Kidney tubule cell (primary cell): ENCODE measurements at places on chromosomes 3 and 15.

GRCh38 chr15:53203454-53203853 lies 413.3 kb upstream of the ONECUT1 start:
- DNase-seq, result no peak

DNA sequence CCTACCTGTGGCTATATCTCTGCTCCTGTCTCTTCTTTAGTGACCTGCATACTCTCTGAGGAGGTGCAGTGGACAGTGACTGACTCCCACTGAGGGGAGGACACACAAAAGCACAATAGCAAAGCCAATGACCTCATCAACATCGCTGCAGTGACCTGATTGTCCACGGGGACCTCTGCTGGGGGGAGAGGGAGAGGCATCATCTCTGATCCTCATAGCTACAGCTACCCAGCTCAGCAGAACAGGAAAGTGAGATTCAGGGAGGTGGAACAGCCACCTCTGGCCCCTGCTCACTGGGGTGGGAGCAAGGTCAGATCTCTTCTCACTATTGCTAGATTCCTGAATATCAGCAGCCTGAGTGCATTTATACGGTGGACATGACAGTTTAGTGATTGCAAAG lies 179.2 kb downstream of the ATP10A start:
- no peak for DNase-seq

- DNase-seq, result peak; percentile 18
Observed at GRCh38 chr15:48423896-48424475, 92.8 kb downstream of the DUT start.

- DNase-seq, result peak; percentile 7
Observed at GRCh38 chr3:154130540-154130939, 9.3 kb downstream of the ARHGEF26 start.

DNA sequence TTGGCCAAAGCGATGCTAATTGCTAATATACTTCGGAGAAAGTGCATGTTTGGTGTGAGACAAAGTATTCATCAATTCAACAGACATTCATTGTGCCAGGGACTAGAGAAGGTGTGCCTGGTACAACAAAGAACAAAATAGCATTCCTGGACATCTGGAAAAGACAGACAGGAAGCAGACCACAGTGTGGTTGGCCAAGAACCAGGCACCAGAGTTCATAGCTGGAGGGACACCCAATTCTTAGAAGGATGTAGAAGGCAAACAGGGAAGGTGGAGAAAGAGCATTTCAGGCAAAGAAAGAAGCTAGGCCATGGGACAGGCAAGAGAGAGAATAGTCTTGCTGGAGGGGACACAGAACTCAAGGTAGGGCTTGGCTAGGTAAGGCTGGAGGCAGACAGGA lies 105.8 kb upstream of the ETV5 start:
- DNase-seq, result no peak

- DNase-seq, result no peak
Observed at GRCh38 chr3:59727902-59728586, 678.2 kb upstream of the CFAP20DC start.

GRCh38 chr3:126106336-126107202 lies 22.6 kb upstream of the SLC41A3 start:
- no peak for DNase-seq

DNA sequence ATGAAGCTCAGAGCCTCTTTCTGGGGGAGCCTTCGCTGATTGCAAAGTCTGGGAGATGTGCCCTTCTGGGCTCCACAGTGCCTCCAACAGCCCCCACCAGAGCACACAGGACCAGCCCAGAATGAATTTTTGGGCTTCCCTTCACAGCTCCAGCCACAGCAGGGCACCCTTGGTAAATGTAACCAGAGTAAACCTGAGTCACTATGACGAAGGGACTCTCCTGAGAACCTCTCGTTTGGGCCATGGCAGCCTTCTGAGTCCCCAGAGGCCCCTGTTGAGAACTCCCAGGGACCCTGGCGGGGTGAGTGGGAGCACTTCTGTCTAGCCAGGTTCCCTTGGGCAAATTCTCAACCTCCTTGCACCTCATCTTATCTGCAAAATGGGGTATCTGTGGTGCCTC lies 20.8 kb downstream of the FAM3D start:
- no peak for DNase-seq

DNA sequence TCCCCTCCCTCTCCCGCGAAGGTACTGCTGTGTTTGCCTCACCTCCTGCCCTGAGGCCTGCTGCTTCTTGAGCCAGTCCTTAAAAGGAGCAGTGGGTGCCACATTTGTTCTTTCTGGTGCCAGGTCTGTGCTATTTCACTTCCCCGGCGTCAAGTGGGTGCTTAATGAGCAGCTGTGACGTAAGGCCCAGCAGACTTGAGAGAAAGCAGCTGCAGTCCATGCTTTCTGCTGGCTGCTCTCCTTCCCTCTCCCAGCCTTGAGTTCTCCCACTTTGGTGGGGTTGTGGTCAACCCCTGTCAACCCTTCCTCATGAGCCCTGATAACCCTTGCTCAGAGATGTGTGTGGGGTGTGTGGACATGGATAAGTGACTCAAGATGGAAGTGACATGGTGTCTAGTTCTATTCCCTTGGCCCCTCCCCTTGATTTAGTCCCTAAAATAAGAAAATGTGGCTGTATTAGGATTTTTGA lies 6.9 kb downstream of the INAFM2 start:
- DNase-seq, result peak; percentile 46

DNA sequence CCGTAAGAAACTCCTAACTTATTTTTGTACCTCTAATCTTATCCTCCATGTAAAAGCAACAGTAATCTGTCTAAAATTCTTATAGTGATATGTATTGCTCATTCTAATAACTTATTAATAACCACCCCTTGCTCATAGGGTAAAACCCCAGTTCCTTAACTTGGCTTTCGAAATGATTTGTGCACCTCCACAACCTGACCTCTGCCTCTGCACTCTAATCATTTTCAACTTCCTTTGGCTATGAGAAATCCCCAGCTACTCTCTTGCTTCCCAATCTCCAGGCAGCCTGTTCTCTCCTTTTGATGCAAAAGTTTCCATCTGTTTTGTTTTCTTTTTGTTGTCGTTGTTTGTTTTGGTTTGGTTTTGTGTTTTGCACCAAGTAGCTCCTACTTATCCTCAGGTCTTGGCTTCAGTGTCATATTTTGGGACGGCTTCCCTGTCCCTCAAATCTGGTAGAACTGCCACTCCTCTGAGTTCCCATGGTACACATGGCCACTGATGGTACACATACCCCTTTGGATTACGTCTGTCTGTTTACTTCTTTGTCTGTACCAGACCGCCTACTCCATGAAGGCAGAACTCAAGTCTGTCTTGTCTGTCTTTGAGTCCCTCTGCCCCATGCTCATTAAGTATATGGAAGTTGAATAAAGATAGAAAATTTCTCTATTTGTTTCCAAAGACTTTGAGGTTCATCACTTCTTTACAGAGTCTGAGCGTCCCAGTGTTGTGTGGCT lies 105.6 kb upstream of the TGFBR2 start:
- DNase-seq, result no peak

DNA sequence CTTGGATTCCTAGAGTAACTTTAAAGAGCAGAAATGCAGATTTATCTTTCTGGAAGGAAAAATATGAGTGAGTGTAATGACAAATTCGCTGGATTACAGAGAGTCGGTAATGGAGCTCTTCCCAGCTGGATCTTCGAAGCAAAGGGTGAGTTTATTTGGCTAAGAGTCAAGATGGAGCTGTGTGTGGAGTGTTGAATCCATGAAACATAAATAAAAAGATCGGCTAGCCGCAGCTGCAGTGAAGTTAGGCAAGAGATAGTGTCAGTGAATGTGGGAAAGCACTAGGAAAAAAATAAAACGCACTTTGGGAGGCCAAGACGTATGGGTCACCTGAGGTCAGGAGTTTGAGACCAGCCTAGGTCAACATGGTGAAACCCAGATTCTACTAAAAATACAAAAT lies 10.3 kb downstream of the NAALADL2 start:
- DNase-seq, result no peak

- DNase-seq, result no peak
Observed at GRCh38 chr3:63847718-63848450, 15.7 kb downstream of the THOC7 start.

DNA sequence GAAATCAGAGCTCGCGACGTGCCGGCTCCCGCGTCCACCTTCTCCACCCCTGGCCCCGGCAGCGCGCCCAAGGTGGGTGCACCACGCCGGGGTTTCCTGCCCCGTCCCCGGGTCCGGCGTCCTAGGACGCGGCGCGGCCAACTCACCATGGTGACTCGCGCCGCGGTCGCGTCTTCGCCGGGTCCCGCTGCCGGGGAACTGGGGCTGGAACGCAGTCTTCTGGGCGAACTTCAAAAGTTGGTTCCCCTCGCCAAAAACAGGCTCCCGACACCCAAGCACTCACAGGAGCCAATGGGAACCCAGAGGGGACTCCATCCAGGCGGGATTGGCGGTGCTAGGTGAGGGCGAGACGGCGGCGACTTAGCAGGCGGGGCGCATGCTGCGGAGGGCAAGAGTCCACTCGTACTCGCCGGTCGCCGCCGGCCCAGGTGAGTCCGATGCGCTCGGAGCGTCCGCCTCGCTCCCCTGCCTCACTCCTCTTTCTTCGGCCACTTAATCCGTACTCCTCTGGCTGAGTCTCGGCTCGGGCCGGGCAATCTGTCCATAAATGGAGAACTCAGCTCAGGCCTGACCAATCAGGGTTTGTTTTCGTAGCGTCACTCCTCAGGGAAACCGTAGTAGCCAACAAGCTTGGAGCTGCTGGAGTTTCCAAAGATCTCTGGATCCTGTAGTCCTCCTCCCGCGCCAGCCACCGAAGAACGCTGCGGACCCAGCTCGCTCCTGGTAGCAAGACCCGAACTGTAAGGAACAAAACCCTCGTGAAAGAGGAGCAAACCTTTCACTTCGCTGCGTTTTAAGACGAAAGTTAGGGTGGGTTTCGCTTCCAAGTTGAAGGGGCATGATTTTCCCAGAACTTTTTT lies at the start of gene MYO1E:
TSS of gene MYO1E (minus strand) at position 520 of the 860 bp plus-strand sequence. CDS start at position 149, 371 bp downstream.
- peak; percentile 97 for DNase-seq

DNA sequence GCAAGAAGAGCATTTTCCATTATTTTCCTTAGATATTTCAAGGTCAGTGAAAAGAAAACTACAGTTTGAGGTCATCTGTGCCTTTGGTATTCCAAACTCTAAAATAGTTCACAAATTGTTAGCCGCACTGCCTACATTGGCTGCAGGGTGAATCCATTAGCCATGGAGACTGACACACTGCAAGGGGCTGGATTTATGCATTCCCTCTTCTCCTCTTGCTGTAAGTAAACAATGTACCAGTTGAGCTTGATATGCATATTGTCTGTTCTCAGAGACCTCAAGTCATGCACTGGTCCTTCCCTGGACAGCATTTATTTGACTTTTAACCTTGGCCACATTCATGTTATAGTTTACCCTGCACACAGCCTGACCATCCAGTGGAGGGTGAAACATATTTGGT lies 50.2 kb upstream of the TNFSF10 start:
- no peak for DNase-seq

GRCh38 chr3:20772869-20773268 lies 586.9 kb upstream of the SGO1 start:
- DNase-seq, result no peak

DNA sequence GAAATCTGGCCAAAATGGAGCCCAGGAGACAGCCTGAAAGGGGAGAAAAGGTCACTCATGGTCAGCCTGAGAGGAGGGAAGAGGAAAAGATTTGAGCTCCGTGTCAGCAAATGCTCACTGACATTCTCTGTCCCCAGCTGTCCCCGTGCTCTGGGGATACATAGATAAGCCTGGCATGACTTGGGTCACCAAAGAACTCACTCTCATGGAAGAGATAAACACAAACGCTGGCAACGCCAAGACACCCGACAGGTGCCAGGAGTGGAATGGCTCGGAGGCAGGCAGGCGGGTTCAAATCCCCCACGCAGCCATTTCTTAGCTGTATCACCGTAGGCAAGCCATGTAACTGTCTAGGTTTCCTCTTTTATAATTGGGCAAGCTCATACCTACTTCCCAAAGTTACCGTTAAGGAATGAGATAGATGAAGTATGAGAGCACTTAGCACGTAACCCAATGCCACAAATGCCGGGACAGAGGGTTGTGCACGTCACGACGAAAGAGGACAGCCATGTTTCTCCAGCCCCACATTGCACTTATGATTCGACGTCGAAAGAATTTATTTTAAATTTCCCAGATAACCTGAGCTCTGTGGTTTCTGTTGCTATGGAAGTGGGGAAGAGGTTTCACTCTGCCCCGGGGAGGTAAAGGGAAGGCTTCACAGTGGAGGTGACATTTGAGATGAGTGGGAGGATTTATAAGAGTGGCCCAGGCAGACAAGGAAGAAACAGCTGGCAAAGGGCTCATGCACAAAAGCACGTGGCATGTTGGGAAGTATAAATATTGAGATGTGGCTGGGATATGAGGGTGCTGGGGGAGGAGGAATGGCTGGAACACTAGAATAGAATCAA lies 41.4 kb upstream of the TSEN2 start:
- peak; percentile 36 for DNase-seq

- peak; percentile 93 for DNase-seq
Observed at GRCh38 chr3:65963787-65964677, 74.7 kb downstream of the MAGI1 start.

GRCh38 chr3:161171113-161171512 lies 50.0 kb upstream of the NMD3 start:
- DNase-seq, result peak; percentile 84

- peak; percentile 80 for DNase-seq
Observed at GRCh38 chr15:98873441-98874218, 134.0 kb downstream of the PGPEP1L start.

- no peak for DNase-seq
Observed at GRCh38 chr3:188365184-188365583, 211.2 kb downstream of the LPP start.

DNA sequence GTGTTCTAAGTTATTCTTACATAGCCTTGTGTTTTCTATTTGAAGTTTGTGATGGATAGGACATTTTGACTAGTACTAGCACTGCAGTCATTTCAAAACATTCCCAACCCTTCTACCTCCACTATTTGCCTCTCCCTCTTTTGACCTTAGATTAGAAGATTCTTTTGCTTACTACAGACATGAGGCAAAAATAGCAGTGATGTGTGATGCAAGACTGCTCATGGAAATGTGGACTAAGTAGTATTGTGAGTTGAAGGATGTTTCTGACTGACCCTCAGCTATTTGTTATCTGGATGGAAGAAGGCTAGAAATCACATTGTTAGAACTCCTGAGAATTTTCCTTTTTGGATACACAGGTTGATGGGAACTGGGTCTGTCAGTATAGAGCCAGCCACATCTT lies 45.9 kb downstream of the ATP2C1 start:
- no peak for DNase-seq

GRCh38 chr3:52784931-52785590 lies 7.7 kb downstream of the ITIH1 start:
- DNase-seq, result no peak

- peak; percentile 31 for DNase-seq
Observed at GRCh38 chr3:148880681-148881080, 15.6 kb downstream of the CPA3 start.

GRCh38 chr3:30658328-30659052 lies 52.1 kb downstream of the TGFBR2 start:
- DNase-seq, result peak; percentile 85

- DNase-seq, result peak; percentile 62
Observed at GRCh38 chr3:128367761-128368160, 98.9 kb downstream of the DNAJB8 start.

- DNase-seq, result peak; percentile 75
Observed at GRCh38 chr15:101105059-101105891, 146.6 kb downstream of the CHSY1 start.

GRCh38 chr15:60695713-60696522 lies 217.0 kb upstream of the ICE2 start:
- DNase-seq, result peak; percentile 44

GRCh38 chr3:160840590-160840989 lies 84.6 kb downstream of the PPM1L start:
- DNase-seq, result no peak

- no peak for DNase-seq
Observed at GRCh38 chr3:171061749-171062148, 35.2 kb upstream of the SLC2A2 start.

GRCh38 chr3:105235221-105235620 lies 131.5 kb upstream of the ALCAM start:
- DNase-seq, result no peak
